ENCODE measurements at places on chromosomes 5 and 9.
A peak's percentile ranks its signal among the peaks of the same experiment; 100 is the strongest.

DNA sequence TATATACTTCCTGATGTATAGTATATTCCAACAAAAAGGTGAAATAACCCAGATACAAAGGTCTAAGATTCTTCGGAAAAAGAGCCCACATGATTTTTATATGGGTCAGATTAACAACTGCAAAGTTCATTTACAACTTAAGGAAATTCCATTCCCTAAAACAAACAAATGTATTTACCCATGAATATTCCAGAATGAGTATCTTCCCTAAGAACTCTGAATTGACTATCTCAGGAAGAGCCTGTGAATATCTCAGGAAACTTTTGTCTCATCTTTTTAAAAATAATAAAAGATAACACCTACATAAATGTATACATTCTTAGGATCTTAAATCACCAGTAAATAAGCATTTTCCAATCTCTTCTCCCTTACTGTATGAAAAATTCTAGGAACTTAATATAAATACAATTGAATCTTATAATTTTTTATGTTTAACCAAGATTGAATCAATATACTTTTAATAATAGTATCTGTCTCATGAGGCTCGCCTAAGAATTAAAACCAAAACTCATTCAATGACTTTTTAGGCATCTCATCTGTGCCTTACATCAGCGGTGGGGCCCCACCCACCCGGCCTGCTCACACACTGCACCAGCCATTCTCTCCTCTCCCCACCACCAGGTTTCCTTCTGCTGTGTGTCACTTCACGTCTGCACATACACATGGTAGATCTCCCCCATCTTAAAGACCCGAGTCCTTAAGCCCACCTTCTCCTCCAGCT lies 78.1 kb downstream of the RAPGEF1 start:
- DNase-seq, result peak; percentile 33

- DNase-seq, result no peak
Observed at GRCh38 chr5:173029499-173029921, 26.6 kb upstream of the CREBRF start.

DNA sequence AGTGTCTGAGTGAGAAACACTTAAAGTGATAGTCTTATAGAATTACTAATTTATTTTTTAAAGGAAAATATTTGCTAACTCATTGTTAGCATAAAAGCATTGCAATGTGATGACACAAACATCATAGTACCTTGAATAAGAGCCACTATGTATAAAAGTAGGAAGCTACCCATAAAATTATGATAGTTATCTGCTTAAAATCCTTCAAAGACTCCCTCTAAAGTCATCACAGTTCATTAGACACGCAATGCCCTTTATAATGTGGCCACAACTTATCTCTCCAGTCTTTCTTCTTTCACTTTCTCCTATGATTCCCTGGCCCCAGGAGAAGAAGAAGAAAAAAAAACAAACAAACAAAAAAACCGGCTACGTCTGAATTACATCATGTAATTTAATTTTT lies 1144.0 kb upstream of the NUDT12 start:
- no peak for DNase-seq

- DNase-seq, result no peak
Observed at GRCh38 chr5:14310901-14311300, 167.8 kb downstream of the TRIO start.

DNA sequence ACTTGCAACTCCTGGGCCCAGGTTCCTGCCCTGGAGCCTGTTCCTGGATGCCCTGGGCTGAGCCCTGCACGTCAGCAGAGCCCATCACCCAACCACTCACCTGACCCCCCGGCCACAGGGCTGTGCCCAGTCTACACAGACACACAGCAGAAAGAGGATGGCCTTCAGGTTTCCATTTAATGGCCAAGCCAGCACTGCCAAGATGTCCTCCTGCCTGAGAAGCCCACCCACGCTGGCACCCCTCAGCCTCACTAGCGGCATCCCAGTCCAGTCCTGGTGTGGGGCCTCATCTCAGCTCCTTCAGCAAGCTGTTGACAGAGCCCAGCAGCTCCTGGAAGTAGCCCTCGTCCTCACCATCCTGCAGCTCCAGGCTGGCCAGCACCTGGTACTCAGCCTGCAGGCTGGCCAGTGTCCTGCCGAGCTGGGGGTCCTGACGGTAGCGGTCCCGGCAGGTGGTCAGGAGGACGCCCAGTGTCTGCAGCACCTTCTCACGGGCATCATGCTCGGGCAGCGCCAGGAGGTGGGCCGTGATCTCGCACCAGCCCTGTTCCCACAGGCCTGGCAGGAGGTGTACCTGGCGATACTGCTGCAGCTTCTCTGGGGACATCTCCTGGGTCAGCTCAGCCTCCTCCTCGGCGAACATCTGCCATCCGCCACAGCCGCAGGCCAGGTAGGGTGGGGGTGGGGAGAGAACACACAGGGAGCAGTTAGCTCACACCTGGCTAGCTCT lies 71.9 kb upstream of the LRRTM2 start:
- DNase-seq, result no peak

DNA sequence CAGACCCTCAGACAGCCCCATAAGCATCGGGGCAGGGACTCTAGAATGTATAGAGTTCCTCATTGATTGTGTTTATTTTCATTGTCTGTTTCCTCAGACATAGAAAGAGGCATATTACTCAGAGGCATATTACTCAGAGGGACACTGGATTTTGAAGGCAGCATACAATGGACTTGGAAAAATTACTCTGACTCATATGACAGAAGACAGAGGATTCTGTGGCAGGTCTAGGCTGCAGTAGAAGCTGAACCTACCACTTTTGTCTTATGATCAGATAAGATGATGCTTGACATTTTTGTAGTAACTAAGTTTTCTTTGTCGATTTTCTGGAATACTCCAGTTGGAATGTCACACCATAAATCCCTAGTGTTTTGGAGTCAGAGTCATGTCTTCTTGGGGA lies 105.2 kb downstream of the ST8SIA4 start:
- DNase-seq, result no peak

- no peak for DNase-seq
Observed at GRCh38 chr9:4581861-4582565, 80.1 kb upstream of the PLPP6 start.

DNA sequence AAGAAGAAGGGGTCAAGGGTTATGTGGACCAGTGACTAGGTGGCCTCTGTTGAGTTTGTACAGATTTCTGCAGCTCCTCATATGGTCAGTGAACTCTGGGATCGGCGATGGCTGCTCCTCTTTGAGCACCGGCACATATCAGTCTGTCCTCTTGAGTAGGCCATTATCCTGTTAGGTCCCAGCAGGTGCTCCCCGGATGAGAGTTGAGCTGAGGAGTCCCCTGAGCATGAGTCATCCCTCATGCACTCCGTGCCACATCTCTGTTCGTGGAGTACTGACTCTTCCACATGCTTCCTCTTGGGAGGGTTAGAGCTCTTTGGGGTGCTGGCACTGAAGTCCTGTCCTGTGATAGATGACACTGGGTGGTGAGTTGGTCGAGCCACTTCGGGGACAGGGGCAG lies 143.7 kb downstream of the PTTG1 start:
- DNase-seq, result no peak

GRCh38 chr5:146662229-146662628 lies 146.2 kb upstream of the GPR151 start:
- no peak for DNase-seq

- no peak for DNase-seq
Observed at GRCh38 chr9:125534971-125535701, 171.9 kb downstream of the MAPKAP1 start.

- no peak for DNase-seq
Observed at GRCh38 chr5:112776301-112776856, 38.7 kb downstream of the APC start.

GRCh38 chr5:91176288-91177016 lies 206.7 kb downstream of the ARRDC3 start:
- DNase-seq, result no peak

Measured in activated CD4-positive, CD25-positive, alpha-beta regulatory T cell (primary cell).